Sciatic nerve (tissue), 2 donors: ENCODE measurements at places on chromosomes 16 and 17. TPM values are rescaled to one million over a fixed set of nuclear protein-coding genes. Genes with fewer than 3 reads are reported as not detected.

DNA sequence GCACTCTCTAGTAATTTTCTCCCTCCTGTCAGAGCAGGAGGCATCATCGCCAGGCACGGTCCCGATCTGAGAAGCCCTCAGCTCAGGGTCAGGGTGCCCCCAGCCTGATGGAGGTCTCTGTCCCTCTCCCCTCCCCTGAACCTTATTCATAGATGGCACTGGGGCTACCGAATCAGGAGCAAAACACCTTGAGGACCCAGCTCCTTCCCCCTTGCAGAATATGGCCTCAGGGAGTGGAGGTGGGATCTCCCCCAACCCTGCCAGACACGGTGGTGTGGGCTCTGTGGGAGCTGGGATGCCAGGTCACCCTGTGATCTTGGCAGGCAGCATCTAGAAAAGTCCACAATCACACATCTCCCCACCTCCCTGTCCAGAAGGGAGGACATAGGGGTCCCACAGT lies 2.5 kb downstream of the CPNE2 start:
- DNase-seq = no peak

GRCh38 chr16:52929478-52930400 lies 123.0 kb downstream of the CHD9NB start:
- no peak for DNase-seq

- no peak for DNase-seq
Measured at GRCh38 chr17:44202756-44203155, 3.1 kb upstream of the ATXN7L3 start.

GRCh38 chr16:29820730-29821642 lies 724 bp downstream of the MVP start:
- DNase-seq = no peak

- DNase-seq = no peak
Measured at GRCh38 chr16:22868593-22869224, 54.7 kb downstream of the HS3ST2 start.

The CCL3 gene
- 39.9 TPM for total RNA-seq

The TNP2 gene
- total RNA-seq = not detected

The KCNAB3 gene
- 1.2 TPM for total RNA-seq
